ENCODE measurements at places on chromosomes 7 and 10.

DNA sequence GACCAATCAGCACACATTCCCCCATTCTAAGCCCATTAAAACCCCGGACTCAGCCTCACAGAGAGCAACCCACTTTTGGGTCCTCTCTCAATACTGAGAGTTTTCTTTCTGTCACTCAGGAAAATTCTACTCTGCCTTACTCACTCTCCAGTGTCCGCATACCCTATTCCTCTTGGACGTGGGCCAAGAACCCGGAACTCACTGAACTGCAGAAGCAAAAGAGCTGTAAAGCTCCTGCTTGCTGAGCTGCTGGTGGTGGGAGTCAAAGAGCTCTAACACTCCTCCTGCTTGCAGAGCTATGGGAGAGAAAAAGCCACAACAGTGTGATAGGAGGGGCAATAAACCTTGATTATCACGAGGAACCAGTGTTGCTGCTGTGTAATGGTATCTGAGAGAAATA is 386.9 kb downstream of the POM121L12 start:
- no peak for DNase-seq

GRCh38 chr10:28503114-28503513 is 29.8 kb upstream of the WAC start:
- no peak for DNase-seq

- no peak for DNase-seq
Observed at GRCh38 chr7:158827411-158828132, 1.7 kb downstream of the ESYT2 start.

GRCh38 chr7:103346396-103346795 is 1.0 kb upstream of the PSMC2 start:
- no peak for DNase-seq

GRCh38 chr10:123318516-123318915 is 164.3 kb downstream of the BUB3 start:
- DNase-seq: no peak

GRCh38 chr7:142152076-142152475 is 40.6 kb downstream of the MGAM2 start:
- DNase-seq: no peak

DNA sequence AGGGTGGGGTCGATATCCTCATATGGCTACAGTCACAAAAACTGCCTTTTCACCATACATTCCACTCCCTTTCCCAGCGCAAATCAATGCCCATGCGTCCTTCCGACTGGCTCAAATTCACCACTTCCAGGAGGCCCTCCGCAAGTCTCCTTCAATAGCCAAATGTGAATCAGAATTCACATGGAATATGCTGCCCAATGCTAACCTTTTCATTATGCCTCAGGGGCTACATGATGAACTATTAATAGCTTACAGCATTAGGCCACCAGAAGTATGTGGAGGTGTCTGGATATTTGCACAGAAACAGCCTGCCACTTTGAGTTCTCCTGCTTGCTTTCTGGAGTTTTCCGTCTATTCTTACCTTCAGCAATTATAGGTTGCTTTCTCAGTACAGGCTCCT is 27.7 kb downstream of the RGS10 start:
- DNase-seq: no peak

DNA sequence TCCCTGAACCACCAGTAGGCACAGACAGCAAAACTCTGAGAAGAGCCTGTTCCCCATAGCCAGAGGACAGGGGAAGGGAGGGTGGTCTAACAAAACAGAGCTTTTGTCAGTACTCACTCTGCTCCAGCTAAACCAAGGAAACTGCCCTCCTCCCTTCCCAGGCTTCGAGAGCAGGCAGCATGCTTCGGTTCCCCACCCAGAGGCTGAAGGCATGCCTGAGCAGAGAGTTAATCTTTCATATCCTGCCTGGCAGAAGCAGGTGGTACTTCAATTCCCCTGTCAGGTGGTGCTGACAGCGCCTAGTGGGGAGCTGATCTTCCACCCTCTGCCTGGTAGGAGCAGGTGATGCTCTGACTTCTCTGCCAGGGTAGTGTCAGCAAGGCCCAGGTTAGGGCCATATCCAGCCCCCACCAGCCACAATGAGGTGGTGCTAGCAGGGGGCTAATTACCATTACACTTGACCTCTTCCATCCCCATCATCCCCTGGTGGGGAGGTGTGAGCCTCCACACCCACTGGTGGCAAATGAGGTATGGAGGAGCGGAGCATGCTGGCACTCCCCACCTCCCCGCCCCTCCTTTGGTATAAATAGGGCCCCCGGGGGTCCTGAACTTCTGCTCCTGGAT is 35.1 kb downstream of the SDK1 start:
- DNase-seq: no peak

GRCh38 chr10:50398381-50398780 is 147.1 kb upstream of the ASAH2 start:
- DNase-seq: no peak

- DNase-seq: no peak
Observed at GRCh38 chr7:114530057-114530611, 115.5 kb downstream of the FOXP2 start.

DNA sequence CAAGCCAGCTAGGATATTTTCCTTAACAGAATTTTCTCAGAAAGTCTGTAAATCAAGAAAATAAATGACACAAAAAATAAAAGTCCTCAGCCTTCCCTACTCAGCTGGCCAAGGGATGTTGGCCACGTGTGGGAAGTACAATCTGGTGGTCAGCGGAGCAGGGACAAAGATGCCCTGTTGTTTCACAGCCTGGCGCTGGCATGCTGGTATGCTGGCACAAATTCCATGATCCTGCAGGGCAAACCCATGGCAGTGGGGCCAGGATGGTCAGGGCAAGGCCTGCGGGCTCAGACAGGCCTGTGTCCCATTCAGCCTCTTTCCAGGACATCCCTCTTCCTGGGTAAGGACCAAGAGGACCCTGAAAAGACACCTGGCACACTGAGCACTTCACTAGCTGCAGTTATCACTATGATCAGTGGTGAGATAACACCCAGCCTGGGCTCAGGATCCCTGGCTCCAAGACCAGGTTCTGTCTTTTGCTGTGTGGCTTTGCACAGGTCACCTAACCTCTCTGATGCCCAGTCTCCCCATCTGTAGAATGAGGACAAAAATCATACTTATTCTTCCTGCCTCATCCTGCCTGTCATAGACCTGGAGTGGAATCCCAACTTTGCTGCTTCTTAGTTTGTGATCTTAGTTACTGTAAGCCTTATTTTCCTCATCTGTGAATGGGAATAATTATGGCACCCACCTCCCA is 10.8 kb upstream of the HSPA12A start:
- DNase-seq: no peak

DNA sequence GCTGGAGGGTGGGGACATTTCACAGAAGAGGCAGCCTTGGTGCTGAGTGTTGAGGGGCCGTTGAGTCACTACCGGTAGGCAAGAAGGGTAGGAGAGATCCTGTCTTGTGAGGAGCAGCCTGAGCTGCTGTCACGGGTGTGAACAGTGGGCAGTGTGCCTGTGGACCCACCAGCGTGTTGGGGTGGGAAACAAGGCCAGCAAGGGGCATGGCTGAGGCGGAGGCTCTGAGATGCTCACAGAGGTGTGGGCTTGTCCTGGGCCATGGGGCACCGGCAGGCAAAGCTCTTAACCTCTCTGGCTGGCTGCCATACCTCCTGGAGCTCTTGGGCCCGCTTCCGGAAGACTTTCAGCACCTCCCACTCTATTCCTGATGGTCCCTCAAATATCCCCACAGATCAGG is 33.6 kb upstream of the SMARCD3 start:
- no peak for DNase-seq

DNA sequence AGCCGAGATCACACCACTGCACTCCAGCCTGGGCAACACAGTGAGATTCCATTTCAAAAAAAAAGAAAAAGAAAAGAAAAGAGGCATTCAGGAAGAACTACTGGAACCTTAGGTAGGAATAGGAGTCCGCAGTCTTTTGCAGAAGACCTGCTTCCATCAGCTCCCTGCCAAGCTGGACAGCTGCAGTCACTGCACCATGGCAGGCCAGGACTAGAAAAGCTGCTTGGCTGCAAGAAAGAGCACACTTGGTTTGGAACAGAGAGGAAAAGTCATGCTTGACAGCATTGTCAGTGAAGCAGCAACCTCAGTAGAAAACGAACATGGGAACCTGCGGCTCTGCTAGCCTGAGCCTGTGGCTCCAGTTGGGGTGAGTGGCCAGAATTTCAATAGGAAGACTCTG is 104.3 kb downstream of the MARCHF5 start:
- no peak for DNase-seq

DNA sequence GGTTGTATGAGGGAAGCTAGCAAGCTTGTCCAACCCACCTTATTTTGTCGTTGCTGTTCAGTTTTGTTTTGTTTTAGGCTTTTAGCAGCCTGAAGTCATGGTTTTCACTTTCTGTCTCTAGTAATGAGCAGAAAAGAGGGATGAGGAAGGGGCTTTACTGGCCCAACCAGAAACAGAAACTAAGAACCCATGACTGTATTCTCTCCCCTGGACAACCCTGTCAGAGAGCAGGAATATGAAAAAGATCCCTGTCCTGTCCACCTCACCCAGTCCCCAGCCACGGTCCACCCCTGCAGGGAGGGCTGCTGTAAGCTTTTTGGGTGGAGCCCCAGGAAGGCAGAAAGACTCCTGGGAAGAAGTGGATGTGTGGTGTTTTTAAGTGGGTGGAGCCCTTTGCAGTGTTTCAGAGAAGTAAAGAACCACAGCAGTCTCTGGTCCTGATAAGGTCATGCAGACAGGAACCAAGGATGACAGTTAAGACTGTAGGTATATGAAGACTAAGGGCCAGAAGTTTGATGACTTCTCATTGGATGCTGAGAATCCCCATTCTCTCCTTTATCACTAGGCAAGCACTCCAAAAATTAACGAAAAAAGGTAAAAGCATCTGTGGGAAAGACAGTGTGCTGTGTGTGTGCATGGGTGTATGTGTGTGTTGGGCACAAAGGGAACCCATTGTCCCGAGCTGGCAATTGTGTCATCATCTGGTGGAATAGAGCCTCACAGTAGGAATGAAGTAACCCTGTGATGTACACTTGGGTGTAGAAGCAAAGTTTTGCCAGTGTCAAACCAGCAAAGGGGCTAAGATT is 13.8 kb downstream of the MRPL32 start:
- no peak for DNase-seq

DNA sequence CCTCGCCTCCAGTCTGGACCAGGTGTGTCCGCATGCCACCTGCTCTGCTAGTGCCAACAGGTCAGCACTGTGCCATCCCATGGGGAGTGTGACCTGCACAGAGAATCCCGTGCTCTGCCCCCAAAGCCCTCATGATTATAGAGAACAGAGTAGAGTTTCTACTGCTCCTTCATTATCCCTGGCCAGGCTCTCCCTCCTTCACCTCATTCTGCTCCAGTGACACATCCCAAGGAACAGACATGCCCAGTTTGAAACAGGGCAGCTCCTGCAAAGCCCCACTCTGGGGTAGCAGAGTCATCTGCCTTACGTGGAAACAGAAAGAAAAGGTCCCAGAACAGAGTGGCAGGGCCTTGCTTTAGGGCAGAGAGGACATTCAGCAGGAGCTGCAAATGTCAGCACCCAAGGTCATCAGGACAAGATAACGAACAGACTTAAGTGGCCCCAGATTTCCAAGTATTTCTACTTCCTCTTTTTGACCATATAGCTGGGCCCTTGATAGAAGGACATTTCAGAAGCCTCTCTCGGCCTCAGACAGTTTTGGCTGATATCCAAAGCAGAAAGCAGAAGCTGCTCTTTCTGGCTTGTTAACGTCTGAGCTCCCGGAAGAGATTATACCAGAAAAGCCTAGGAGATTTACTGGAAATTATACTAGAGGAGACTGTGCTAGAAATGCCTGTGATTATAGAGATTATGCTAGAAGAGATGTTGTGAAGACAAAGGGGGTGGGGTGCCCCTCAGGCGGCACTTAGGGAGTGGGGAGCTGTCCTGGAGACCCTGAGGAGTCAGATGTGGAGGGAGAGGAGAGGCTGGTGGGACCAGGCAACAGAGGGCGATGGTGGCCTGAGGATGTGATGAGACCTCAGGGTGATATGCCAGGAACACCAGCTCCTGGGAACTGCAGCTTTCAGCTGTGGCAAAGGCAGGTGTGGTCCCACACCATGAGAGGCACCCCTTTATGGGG is 12.6 kb downstream of the TMEM176B start:
- DNase-seq: no peak

- DNase-seq: no peak
Observed at GRCh38 chr10:45249978-45250693, 65.3 kb downstream of the OR13A1 start.

DNA sequence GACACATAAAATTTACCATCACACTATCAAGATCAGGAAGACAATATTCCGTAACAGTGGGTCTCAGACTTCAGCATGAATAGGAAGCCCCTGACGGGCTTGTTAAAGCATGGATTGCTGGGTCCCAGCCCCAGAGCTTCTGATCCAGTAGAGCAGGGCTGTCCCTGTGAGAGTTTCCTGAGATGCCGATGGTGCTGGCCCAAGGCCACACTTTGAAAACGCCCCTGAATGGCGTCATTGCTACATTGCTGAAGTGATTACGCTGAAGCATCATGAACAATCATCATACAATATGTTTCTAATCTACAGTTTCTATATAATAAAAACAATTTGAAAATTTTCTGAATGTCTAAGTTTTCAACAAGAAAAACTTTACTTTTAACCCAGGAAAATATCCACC is 38.0 kb upstream of the TMEM72 start:
- no peak for DNase-seq

DNA sequence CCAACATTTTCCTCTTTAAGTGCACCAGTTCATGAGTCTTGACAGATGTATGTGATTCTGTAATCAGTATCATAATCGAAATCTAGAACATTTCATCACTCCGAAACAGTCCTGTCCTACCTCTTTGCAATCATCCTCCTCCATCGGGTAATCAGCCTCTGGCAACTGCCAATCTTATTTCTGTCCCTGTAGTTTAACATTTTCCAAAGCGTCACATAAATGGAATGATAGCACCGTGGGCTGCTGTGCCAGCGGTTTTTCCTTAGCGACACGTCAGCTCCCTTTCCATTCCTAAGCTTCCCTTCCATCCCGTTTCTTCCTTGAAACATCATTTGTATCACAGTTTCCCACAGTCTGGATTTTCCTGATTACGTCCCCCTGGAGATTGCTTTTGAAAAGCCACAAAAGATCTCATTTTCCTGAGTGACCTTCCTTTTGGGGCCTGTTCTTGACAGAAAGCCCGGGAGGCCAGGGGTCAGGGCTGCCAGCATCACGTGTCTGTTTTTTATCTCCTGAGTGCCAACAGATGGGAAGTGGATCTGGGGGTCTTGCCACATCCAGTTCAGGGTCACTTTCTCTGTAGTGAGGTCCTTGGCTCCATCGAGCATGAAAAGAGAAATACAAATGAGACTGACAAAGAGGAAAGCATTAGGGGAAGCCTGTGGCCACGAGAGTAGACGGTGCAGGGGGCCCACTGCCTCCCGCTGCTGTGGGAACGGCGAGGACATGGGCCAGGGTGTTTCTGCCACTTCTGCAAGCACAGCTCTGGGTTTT is 31.6 kb downstream of the TMEM120A start:
- peak; percentile 73 for DNase-seq

DNA sequence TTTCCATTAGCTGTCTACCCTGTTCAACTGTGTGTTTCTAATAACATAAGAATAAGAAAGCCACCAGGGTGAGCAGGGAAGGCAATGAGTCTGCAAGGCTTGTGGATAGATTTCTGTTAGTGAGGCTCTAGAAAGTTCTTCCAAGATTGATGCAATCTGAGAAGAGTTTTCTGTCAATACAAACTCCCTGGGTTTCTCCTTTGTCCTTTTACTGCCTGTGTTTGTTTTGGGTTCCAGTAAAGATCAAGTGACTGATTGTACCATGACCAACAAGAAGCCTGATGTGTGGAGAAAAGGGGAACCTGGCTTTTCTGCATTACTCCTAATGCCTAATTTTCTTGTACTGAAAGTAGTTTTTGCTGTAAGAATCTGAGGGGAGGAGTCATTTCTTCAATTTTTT is 139.9 kb downstream of the CFTR start:
- no peak for DNase-seq
